ENCODE measurements at places on chromosomes 12 and 14.

DNA sequence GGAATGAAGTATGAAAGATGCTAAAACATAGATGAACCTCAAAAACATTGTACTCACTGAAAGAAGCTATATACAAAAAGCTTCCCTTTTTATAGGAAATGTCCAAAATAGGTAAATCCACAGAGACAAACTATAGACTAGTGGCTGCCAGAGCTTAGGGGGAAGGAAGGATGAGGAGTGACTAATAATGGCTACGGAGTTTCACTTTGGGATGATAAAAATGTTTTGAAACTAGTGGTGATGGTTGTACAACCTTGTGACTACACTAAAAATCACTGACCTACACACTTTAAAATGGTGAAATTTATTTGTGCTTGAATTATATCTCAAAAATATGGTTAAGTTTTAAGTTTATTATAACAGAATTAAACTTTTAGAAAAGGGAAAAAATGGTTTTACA is 37.1 kb upstream of the AMN1 start:
- DNase-seq = no peak

DNA sequence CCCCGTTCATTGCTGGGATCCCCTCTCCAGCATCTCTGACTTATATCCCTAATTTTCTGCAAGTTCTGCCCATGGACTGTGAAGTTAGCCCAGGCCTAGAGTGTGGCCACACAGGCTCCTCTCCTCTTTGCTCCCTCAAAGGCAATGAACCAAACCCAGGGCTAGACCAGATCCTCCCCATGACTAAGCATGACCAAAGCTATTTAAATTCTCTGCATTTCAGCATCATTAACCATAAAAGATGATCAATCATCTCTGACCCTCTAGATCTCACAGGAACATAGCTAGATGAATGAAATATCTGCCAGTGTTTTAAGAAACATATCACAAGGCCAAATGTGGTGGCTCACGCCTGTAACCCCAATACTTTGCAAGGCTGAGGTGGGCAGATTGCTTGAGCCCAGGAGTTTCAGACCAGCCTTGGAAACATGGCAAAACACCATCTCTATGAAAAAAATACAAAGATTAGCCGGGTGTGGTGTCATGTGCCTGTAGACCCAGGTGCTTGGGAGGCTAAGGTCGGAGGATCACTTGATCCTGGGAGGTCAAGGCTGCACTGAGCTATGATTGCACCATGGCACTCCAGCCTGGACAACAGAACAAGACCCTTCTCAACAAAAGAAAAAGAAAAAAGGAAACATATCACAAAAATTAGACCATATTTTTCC is 2.2 kb upstream of the KRT3 start:
- DNase-seq = no peak

GRCh38 chr14:74459289-74459946 is 33.4 kb upstream of the SYNDIG1L start:
- no peak for DNase-seq

- DNase-seq = peak; percentile 75
These were observed 1.0 kb downstream of the PGF start for GRCh38 chr14:74954232-74954946.

- DNase-seq = no peak
These were observed 79.2 kb upstream of the BTG1 start for GRCh38 chr12:92224685-92225331.

GRCh38 chr14:78710963-78711362 is 540.8 kb downstream of the NRXN3 start:
- DNase-seq = no peak

- DNase-seq = no peak
These were observed 349.8 kb downstream of the IPO8 start for GRCh38 chr12:30345744-30346471.

DNA sequence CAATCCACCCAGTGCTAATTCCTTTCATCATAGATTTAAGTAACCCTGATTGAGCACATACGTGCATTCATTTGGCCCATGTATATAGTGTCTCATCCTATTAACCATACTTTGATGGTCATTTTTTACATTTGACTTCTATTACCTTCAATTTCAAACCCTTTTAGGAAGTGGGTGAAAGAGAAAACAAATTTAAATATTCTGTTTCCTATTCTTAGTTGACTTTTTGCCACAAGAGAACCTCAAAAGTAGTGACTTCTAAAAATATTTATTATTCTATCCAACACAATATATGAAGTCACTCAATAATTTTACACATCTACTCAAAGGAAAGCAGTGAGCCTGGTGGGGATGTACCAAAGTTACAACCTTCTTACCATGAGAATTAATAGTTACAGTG is 164.9 kb downstream of the CEP128 start:
- no peak for DNase-seq

- no peak for DNase-seq
These were observed 100.1 kb upstream of the PDE3A start for GRCh38 chr12:20268121-20268732.

GRCh38 chr12:32270818-32271710 is 128.3 kb upstream of the FGD4 start:
- DNase-seq = no peak

DNA sequence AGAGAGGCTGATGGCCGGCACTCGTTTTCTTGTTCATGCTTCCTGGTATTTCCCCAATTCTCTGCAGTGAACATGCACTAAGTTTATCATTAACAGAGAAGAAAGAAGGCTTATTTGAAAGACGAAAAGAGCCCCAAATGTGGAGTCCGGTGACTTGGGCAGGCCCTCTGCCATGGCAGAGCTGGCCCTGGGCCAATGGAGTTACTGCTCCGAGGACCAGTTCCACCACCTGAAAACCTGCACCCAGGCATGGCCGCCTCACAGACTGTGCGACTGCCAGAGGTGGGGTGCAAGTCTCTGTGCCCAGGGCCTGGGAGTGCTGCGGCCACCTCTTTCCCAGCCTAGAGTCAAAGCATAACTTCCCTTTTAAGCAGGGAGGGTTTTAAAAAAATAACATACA is 24.9 kb downstream of the DEGS2 start:
- DNase-seq = no peak

GRCh38 chr12:5582541-5582940 is 150.6 kb downstream of the NTF3 start:
- no peak for DNase-seq

- no peak for DNase-seq
These were observed 2.0 kb downstream of the AQP6 start for GRCh38 chr12:49974677-49975317.

GRCh38 chr12:6352193-6353173 is 10.6 kb upstream of the TNFRSF1A start:
- no peak for DNase-seq

DNA sequence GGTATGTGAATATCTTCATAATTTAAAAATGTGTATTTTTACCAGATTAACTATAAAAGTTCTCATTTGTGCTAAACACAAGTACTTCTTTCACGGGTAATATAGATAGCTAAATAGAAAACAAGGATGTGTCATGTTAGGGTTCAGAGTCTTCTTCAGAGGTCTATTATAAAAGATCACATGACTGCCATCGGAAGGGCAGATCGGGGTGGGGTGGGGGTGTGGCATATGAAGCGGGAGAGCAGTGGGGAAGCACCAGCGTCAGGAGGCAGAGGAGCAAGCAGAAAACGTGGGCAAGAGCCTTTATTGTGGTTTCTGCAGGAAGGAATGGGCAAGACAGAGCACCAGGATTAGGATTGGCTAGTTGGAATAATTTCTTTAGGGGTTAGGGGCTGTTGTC is 63.7 kb upstream of the DNM1L start:
- no peak for DNase-seq

GRCh38 chr14:91729756-91730155 is 2.1 kb downstream of the CATSPERB start:
- no peak for DNase-seq

DNA sequence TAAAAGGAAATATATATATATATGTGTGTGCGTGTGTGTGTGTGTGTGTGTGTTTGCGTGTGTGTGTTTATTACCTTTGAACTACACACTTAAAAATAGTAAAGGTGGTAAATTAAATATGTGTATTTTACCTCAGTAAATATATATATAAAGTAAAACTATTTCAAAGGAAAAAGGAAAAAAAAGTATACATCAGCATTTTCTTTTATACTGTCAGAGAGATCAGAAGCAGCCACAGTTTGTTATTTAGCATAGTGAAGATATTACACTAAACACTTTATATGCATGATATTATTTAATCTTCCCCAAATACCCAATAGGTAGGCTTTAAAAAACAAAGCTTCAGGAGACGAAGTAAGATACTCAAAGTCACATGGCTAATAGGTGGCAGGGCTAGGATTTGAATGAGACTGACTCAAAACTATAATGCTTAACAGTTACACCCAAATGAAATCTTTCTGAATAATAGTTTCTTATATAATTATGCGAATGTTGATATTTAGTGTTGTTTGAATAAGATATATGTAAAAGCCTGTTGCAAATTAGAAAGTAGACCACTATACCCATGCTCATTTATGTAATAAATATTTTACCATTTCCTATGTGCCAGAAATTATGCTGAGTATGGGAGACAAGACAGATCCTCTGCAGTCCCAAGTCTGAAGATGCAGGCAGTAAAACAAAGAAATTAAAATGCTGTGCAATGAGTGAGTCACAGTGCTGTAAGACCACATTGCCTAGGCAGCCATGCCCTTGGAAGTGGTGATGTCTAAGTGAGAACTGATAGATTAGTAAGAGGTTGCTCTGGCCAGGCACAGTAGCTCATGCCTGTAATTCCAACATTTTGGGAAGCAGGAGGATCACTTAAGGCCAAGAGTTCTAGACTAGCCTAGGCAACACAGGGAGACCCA is 66.1 kb downstream of the PDZRN4 start:
- no peak for DNase-seq

GRCh38 chr12:18285161-18285560 is 23.8 kb downstream of the PIK3C2G start:
- DNase-seq = no peak

- DNase-seq = no peak
These were observed 646 bp downstream of the ST8SIA1 start for GRCh38 chr12:22333713-22334409.

DNA sequence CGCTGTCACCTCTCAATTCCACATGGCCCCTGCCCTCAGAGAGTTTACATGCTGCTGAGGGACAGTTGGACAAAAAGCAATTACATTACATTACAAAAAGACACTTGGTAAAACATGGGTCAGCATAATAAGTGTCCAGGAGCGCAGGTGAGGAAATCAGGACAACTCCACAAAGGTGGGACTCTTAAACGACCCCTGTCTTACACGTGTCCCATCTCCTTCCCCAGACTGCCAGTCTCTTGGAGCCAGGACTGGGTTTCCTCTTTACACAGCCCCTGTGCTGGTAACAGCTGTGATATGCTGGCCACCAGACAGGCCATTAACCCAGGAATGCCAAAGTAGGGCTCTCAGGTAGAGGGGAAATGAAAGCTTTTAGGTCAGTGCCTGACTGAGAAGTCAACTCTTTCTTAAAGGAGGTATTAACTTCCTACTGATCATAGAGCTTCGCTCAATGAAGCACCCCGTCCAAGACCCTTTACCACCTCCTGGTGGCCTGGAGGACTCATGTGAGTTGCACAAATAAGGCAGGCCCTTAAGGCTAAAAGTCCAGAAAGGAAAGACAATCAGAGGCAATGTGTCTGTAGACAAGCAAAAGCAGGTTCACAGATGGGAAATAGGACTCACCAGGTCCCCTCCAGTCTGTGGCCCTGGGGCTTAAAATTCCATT is 55.5 kb downstream of the ANO2 start:
- DNase-seq = no peak

- no peak for DNase-seq
These were observed 1.4 kb upstream of the SOX5 start for GRCh38 chr12:23950775-23951451.

GRCh38 chr14:57567220-57567619 is 73.6 kb upstream of the CCDC198 start:
- DNase-seq = no peak

Data from NCI-H1092 (cell line).